Endodermal cell (in vitro differentiated cells): ENCODE measurements at places on chromosomes 1 and 21. TPM values are rescaled to one million over a fixed set of nuclear protein-coding genes. Genes with fewer than 3 reads are reported as not detected.

The OR2L8 gene
- not detected in 3 replicates for total RNA-seq

The RAB3B gene
- total RNA-seq: 53.3 and 58.1 TPM in 2 replicates

The TTC39A gene
- total RNA-seq: 10.7 and 12.8 TPM in 2 replicates

The HES3 gene
- total RNA-seq: not detected in 3 replicates

The ARHGAP29 gene
- total RNA-seq: 31.5 to 34.8 TPM (median 32.9 TPM) in 3 replicates

The MTARC2 gene
- total RNA-seq: 7.1 and 12.3 TPM in 2 replicates

The BARHL2 gene
- total RNA-seq: 0.18 TPM in 1 of 2 replicates, not detected in the other

The KIF26B gene
- total RNA-seq: 7.5 to 12.8 TPM (median 12.3 TPM) in 3 replicates

The TNNI3K gene
- total RNA-seq: not detected in 2 replicates

The PHGDH gene
- total RNA-seq: 142 to 156 TPM (median 150 TPM) in 3 replicates

The CSMD2 gene
- 0.33 to 0.99 TPM (median 0.62 TPM) in 3 replicates for total RNA-seq

The VWA5B1 gene
- 0.38 and 0.44 TPM in 2 replicates for total RNA-seq

The TOR1AIP2 gene
- total RNA-seq: 70.9 and 74.2 TPM in 2 replicates

The GFI1 gene
- 0.24 and 0.27 TPM in 2 replicates for total RNA-seq

The CLCNKA gene
- total RNA-seq: 1.9 and 3.2 TPM in 2 replicates

The C2CD4D gene
- 0.44 and 0.47 TPM in 2 replicates for total RNA-seq

The HMCN1 gene
- 6.5 and 7.6 TPM in 2 replicates for total RNA-seq

The LRP8 gene
- total RNA-seq: 25.3 to 30.2 TPM (median 29.1 TPM) in 3 replicates

The SEMA6C gene
- 22.5 and 26.5 TPM in 2 replicates for total RNA-seq

The C1orf226 gene
- 6.2 to 8.0 TPM (median 6.7 TPM) in 3 replicates for total RNA-seq

The RPTN gene
- total RNA-seq: not detected in 3 replicates

The ZNF672 gene
- 28.2 and 33.6 TPM in 2 replicates for total RNA-seq

The SASS6 gene
- 9.9 to 15.5 TPM (median 15.3 TPM) in 3 replicates for total RNA-seq

The DRAXIN gene
- 6.0 and 8.1 TPM in 2 replicates for total RNA-seq

The F13B gene
- total RNA-seq: not detected in 3 replicates

The CNR2 gene
- total RNA-seq: not detected in 2 replicates

The ACTA1 gene
- total RNA-seq: 8.0 to 11.5 TPM (median 8.2 TPM) in 3 replicates

The SPATA21 gene
- total RNA-seq: 0.27 TPM in 1 of 2 replicates, not detected in the other

The DEPDC1 gene
- total RNA-seq: 22.4 to 40.0 TPM (median 35.5 TPM) in 3 replicates

The AADACL3 gene
- not detected in 3 replicates for total RNA-seq

The TSPEAR gene
- total RNA-seq: 1.1 and 1.5 TPM in 2 replicates

The NBPF6 gene
- total RNA-seq: not detected in 2 replicates

The HSD3B2 gene
- not detected in 2 replicates for total RNA-seq

The TAGLN2 gene
- total RNA-seq: 221 and 266 TPM in 2 replicates

The NMNAT2 gene
- total RNA-seq: 5.1 and 5.9 TPM in 2 replicates

The ELF3 gene
- 11.2 and 11.8 TPM in 2 replicates for total RNA-seq

The RGSL1 gene
- total RNA-seq: not detected in 2 replicates

The HPDL gene
- total RNA-seq: 10.1 and 10.4 TPM in 2 replicates

The ANGPTL3 gene
- total RNA-seq: not detected in 3 replicates

The AGMAT gene
- total RNA-seq: 4.2 and 4.4 TPM in 2 replicates

The LENEP gene
- total RNA-seq: not detected in 3 replicates

The SPRR3 gene
- total RNA-seq: not detected in 3 replicates

The OR2T1 gene
- total RNA-seq: not detected in 2 replicates

The PSEN2 gene
- 21.0 and 25.2 TPM in 2 replicates for total RNA-seq

The TRIM58 gene
- 1.6 to 1.9 TPM (median 1.7 TPM) in 3 replicates for total RNA-seq

The TSPAN2 gene
- 8.9 to 12.2 TPM (median 10.7 TPM) in 3 replicates for total RNA-seq

The PGD gene
- 184 to 205 TPM (median 198 TPM) in 3 replicates for total RNA-seq
